ENCODE measurements at places on chromosomes 7 and 10.

DNA sequence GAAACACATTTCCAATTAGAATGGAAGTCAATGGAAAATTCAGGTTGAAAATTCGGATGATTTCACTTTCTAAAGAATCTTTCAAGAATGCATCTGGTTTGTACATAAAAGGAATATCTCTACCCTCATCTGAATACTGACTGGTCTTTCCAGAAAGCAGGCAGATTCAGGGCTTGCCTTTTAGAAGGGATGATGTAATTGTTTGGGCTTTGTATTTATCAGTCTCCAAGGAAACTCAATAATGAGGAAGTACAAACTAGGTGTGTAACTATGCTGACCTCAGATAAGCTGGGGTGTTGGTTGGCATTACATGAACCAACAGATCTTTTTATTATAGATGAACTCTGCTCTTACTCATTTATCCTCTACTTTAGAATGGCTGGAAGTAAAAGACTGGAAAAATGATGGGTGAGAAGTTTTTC, 24.1 kb downstream of the PDLIM1 start:
- no peak for DNase-seq

DNA sequence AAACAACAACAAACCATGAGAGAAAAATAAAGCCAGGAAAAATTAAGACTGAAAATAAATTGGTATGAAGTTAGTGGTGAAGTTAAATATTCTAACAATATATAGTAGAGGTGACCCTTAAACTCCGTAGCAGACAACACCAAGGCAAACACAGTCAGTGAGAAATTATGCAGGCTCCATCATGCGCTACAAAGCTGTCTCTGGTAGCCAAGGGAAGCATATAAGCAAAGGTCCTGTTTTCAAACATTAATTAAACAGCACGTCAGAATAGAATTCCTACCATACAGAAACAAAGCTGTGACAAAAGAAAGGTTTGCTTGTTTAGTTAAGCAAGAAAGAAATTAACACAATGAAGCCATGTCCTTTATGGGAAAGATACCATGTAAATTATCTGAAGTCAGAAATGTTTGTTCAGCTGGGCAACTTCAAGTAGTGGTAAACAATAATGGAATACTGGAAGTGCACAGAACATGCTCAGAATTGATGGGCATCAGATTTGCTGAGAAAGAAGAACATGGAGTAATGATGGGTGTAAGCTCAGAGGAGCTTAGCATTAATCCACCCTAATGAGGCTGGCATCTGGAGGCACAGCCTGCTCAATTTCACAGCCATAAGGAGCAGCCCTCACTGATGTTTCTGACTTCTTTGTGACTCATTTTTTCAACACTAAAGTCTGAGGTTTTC, 75.7 kb downstream of the IGF2BP3 start:
- no peak for DNase-seq

GRCh38 chr7:129553899-129554461, 51.6 kb downstream of the SMKR1 start:
- DNase-seq, result peak; percentile 42

DNA sequence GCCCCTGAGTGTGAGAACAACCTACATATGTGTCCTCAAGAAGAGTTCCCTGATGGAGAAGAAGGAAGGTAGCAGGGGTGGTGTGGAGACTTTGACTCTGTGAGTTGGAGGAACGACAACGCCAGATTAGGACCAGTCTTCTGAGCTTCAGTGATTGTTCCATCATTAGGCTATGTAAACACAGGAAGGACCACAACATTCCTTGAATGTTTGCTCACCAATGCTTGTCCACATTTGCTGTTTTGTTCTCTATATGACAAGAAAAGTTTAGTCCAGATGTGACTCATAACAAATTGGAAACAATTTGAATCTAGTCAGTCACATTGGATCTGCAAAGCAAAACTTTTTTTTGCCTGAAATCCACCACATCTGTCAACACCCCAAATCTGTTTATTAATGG, 62.7 kb downstream of the ENTPD1 start:
- no peak for DNase-seq

DNA sequence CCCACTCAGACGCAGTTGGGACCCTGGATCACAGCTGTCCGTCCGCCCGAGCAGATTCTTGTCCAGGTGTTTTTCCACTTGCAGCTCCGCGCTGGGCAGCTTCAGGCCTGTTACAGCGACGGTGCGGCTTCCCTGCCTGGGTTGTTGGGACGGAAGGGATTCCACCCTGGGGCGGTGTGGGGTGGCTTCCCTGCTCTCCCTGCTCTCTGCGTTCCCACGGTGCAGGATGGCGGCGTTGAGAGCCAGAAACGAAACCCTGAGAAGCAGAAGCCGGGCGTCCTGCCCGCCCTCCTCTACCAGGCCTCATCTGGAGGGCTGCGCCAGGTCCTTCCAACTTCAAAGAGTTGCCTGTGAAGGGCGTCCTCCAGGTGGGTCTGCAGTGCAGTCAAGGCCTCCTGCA, 194.4 kb downstream of the ADARB2 start:
- no peak for DNase-seq

GRCh38 chr7:50185951-50186682, 93.1 kb upstream of the ZPBP start:
- no peak for DNase-seq

- DNase-seq, result no peak
Measured at GRCh38 chr10:129631006-129631405, 164.0 kb downstream of the MGMT start.

DNA sequence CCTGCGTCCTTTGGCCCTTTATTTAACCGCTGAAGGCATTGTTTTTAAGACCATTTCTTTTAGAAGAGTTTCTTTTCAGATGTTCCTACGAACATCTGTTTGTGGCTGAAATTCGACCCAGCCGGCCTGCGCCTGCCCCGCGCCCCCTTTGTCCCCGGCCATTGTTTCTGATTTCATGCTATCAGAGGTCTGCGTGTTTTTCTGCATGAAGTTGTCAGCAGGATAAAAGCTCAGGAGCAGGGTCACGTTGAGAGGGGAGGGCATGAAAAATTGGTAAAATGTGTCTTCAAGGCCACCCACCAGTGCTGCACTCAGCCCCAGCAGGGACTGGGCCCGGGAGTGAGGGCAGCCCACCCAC, 43.1 kb downstream of the NKX6-2 start:
- DNase-seq, result no peak

DNA sequence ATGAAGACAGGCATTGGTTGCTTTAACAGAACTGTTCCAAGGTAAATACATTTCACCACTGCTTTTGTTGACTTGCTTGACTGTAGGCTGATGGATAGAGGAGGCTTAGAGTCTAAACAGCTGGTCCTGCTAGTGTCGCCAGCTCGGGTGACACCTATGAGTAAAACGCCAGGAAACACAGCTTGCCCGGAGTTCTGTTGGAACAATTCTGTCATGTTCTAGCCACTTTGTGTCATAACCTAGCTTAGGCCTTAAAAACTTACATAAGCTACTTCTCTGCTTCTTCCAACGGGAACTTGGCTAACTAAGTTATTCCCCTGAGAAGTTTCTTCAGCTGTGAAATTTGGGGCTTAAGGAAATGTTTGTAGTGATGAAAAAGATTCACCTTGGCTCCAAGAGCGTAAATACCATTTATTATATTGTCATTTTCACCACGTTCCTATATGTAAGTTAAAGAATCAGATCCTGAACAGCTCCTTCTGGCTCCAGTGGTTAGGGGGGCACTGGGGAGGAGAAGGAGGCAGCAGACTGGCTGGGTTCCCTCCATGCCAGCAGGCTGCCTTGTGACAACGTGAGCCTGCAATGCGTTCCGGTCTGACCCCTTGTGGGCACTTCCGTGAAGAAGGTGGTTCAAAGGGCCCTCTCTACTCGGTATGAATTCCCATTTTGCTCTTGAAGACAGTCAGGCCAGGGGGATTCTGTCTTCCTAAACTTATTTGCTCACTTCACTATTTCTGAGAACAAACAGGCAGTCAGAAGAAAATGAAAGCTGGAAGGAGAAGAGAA, 253.2 kb downstream of the BMPER start:
- no peak for DNase-seq

- no peak for DNase-seq
Measured at GRCh38 chr10:86670290-86670811, 2.0 kb downstream of the LDB3 start.

DNA sequence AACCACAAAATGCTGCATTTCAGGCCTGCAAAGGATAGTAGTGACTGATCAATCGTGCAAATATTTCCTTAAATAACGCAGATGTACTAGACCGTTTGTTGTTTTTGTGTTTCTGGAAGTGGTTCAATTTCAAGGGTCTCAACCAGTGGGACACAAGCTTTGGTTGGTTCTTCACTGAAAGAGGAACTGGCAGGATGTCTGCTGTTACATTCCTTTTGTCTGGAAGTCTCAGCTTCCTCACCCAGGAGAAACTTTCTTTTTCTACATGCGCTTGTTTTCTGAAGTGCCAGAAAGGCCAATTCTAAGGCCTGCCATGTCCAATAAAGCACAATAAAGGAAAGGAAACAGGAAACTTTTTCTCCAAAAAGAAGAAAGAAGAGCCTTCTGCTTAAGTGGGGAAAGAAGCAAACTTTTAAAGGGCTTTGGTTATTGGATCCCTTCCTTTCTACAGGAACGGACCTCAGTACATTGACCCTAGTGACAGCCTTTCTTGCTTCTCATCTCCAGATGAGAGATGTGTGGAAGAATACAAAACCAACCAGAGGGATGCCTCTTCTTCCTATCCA, 4.1 kb downstream of the DKK1 start:
- DNase-seq, result no peak

DNA sequence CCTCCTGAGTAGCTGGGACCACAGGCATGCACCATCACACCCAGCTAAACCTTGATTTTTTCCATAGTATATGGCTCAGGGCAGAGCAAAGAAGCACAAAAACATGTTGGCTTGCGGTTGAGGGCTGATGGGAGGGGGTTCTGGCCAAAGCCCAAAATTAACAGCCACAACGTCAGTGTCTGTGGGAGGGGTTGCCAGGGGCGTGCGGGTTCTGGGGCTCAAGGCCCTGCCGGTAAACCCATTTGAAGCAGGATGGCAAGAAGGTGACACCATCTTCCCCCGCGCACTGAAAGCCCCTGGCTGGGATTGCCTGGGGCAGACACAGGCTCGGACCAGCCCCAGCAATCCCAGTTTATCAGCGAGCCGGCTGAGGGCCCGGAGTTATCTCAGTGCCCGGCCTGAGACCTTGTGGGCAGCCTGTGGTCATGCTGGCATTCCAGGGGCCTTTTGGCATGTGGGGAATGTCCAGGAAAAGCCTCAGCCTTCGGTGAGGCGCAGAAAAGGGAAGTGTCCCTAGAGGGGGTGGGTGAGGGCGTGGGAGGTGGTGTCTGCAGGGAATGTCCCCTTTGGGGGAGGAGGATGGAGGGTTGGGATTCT, 167.7 kb upstream of the TNRC18 start:
- DNase-seq, result no peak

- no peak for DNase-seq
Measured at GRCh38 chr10:5720182-5720581, 35.5 kb downstream of the TASOR2 start.

GRCh38 chr7:155576416-155576815, 30.1 kb upstream of the CNPY1 start:
- no peak for DNase-seq

DNA sequence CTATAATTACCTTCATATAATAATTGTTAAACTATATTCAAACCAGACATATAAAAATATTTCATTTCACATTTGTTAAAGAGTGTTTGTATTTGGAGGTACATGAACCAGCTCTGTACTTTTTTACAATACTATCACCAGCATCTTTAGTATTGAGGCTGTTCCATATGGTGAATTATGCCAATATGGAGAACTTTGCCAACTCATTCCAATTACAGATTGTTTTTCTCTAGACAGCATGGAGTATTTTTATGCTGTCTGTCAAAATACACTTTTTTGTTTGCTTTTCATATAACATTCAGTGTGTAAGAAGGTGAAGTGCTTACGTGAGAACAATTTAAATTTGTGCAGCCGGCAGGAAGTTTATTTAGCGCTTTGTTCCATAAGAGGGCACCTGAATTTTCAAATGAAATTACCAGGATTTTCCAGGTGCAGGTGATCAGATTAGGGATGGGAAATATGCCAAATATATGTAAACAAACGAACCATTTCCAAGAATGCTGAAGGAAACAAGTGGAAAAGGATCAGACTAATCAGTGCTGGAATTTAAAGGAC, 54.9 kb downstream of the SEMA3E start:
- DNase-seq, result no peak

DNA sequence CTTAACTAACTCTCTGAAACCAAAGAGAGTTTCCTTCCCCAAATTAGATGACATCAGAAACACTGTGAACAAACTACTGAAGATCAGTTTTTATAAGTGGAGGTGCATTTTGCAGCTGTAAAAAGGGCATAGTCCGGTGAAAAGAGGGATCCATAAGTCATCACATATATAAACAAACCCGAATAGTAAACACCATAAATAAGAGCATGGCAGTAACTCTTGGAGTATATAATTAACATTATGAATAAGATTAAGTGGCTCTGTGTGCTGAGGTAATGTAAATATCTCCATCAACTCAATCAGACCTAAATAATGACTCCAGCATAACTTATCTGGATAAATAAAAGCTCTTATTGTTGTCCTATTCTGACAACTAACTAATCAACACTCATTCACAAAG, 43.0 kb upstream of the SHTN1 start:
- no peak for DNase-seq

GRCh38 chr10:3248526-3249306, 76.1 kb upstream of the PITRM1 start:
- no peak for DNase-seq

- DNase-seq, result no peak
Measured at GRCh38 chr7:69677054-69677852, 79.0 kb downstream of the AUTS2 start.

Data from CD8-positive, alpha-beta memory T cell (primary cell).